AG04450 (cell line): ENCODE measurements at places on chromosomes 4 and X.
A peak's percentile ranks its signal among the peaks of the same experiment; 100 is the strongest.

DNA sequence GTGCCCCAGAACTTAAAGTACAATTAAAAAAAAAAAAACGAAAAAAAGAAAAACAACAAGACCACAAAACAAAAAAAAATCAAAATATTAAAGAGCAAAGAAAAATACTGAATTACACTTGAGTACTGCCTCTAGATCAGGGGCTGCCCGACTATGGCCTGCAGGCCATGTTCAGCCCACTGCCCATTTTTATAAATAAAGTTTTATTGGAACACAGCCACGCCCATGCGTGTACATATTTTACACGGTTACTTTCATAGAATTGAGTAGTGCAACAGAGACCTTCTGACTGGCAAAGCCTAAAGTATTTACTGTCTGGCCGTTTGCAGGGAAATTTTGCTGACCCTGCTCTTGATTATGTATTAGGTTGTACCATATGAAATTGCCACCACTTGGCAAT lies 130.5 kb downstream of the ATXN3L start:
- DNase-seq: no peak

DNA sequence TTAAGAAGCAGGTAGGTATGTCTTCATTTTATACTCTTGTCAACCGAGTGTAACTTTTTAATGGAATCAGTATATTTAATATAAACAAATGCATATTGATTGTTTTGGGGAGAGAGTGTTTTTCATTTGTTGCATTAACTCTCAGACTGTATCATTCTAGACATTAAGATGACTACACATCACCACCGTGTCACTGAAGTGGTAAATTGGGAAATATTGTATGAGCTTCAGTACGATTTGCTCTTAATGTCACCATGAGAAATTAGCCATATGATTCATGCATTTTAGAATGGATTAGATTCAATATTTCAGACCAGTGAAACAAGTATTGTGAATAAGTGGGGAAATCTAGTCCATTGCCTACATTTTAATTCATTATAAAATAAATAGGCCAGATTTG lies 9.7 kb upstream of the MFAP3L start:
- DNase-seq: no peak

GRCh38 chr4:25811374-25811690 lies 51.5 kb downstream of the SEL1L3 start:
- DNase-seq: no peak

DNA sequence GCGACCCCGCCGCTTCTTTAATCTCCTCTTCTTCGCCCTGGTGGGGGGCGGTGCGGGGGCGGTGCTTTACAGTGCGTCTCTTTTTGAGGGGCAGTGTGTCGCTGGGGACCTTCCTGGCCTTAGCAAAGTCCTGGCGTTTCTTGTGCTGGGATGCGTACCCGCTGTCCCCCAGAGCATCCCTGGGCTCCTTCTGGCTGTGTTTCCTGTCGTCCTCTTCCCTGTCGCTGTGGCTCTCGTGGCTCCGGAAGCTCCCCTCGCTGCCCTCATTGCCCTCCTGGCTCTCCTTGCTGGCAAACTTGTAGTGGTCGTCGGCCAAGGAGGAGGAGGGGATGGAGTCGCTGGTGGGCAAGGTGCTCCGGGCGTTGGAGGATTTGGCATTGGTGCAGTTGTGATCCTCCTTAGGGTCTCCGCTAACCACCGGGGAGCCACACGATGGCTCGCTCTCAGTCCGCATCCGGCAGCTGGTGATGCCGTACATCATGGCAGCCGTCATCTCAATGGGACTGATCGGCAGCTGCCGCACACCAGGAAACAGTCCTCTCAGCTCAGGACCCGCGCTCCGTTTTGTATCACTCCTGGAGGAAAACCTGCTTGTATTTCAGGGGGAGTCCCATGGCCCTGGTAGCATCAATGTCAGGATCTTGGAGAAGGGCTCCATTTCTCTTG lies 30.4 kb upstream of the TMSB15A start:
- DNase-seq: no peak

GRCh38 chr4:16192057-16192456 lies 34.2 kb downstream of the TAPT1 start:
- DNase-seq: no peak

DNA sequence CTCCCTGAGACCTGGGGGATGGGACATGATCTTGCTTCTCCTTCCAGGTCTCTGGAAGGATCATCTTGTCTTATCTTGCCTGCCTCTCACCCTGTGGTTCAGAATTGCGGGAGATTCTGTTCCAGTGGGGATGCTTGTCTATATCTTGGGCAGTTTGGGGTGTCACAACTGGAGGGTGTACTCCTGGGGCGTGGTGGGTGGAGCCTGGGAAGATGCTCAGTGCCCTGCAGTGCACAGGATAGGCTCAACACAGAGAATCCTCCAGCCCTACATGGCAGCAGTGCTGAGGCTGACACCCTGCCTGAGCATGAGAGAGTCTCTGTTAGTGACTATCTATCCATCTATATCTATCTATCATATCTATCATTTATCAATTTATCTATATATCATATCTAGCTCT lies 7.7 kb downstream of the P2RY8 start:
- no peak for DNase-seq

GRCh38 chr4:98529970-98530569 lies 128.3 kb downstream of the TSPAN5 start:
- no peak for DNase-seq

GRCh38 chr4:89727238-89727637 lies 109.7 kb downstream of the SNCA start:
- no peak for DNase-seq

GRCh38 chr4:54877006-54877405 lies 219.2 kb downstream of the KIT start:
- DNase-seq: no peak

DNA sequence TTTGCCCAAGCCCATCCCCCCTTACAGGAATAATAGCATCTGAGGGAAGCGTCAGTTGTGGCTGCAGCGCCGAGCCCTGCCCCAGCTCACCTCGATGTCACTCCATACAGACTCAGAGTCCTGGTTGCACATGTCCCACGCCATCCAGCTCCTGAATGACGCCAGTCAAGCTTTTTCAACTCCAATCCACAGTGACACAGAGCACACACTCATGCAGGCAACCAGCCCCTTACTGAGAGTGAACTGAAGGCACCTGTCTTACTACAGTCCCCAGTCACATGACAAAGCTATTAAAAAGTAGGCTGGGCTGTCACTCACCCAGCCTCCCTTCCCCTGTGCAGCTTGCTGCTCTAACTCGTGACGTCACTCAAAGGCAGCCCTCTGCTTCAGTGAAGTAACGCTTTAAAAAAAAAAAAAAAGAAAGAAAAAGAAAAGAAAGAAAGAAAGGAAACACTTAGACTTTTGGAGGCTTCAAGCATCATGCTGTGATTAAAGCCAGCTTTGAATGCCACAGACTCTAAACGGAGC lies at the start of gene PPARGC1A:
TSS of gene PPARGC1A (minus strand) at position 234 of the 528 bp plus-strand sequence. CDS start at position 144, 90 bp downstream.
- no peak for DNase-seq

GRCh38 chr4:137421796-137422195 lies 110.5 kb downstream of the PCDH18 start:
- no peak for DNase-seq

DNA sequence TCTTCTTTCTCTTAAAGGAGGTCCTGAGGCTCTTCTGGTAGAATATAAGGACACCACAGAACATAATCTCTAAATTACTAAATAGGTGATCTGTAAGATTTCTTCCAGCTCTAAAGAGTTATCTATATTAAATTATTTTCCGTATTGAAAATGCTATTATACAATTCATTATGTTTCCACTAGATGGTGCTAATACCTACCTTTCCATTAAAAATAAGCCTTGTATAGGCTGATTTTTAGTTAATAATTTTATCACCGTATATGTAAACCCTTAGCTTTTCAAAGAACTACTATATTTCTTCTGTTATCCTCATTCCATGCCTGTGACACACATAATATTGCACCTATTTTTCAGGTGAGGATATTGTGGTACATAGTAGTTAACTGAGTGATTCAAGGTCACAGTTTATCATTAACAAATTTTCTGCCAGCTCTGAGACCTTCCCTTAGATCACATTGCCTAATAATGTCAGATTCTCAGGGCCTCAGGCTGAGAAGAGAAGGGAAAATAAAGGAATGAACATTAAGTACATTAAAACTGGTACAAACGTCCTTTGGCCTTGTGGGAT lies 138.8 kb downstream of the TEX11 start:
- no peak for DNase-seq

- DNase-seq: no peak
Observed at GRCh38 chr4:69999420-69999819, 3.7 kb downstream of the STATH start.

DNA sequence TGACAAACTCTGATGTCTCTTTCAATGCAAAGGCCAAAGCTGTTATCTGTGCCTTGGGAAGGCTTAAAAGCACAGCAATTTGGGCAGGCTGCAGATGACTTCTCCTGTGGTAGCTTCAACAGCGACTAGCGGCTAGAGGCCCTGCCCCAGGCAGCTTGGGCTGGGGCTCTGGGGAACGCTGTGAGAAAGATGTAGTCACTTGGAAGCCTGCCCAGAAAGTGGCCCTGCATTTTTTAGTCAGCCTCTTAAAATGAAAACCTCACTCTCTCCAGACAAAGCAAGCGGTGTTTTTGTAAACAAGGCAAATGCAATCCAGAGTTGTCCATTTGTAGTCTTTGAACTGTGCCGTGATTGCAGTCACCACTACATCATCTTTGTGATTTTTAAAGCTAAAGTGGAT lies 27.5 kb downstream of the PCYT1B start:
- DNase-seq: peak; percentile 0

- no peak for DNase-seq
Observed at GRCh38 chr4:83413676-83414075, 41.9 kb downstream of the HELQ start.

DNA sequence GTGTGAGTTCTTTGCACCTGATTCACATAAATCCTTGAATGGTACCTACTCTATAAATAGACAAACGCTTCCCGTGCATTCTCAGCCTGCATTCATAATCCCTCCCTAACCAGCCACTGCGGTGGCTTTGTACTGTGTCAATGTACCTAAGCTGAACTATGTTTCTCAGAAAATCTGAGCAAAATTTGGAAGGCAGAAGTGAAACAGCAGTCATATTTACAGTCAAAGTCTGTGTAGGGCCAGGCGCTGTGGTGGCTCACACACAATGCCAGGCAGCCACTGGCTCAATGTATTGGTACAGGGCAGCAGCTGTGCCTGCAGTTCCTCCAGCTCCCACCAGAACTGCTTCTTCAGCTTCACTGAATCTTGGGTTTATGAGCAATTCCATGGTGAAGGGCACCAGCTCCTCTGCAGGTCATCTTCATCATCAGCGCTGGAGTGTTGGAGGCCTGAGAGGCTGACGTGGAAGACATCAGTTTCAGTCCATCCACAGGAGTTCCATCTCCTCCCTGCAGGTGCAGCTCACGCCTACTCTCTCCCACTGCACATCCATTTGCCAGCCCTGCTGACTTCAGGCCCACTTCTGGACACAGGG lies 32.3 kb upstream of the IRF2 start:
- no peak for DNase-seq

DNA sequence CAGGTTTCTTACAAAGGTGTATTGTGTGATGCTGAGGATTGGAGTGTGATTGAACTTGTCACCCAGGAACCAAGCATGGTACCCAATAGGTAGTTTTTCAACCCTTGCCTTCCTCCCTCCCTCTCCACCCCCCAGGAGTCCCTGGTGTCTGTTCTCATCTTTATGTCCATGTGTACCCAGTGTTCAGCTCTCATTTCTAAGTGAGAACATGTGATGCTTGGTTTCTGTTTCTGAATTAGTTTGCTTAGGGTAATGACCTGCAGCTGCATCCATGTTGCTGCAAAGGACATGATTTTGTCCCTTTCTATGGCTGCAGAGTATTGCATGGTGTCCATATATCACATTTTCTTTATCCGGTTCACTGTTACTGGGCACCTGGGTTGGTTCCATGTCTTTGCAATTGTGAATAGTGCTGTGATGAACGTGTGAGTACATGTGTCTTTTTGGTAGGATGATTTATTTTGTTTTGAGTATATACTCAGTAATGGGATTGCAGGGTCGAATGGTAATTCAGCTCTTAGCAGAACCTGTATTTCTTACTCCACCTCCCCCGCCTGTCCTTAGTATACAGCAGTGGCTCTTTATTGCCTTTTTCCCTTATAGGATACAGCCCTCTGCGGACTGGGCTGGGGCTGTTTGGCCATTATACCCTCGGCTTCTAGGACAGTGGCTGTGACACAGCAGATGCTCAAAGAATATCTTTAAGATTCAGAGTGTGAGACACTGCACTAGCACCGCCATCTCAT lies 145.4 kb downstream of the PTTG2 start:
- no peak for DNase-seq

DNA sequence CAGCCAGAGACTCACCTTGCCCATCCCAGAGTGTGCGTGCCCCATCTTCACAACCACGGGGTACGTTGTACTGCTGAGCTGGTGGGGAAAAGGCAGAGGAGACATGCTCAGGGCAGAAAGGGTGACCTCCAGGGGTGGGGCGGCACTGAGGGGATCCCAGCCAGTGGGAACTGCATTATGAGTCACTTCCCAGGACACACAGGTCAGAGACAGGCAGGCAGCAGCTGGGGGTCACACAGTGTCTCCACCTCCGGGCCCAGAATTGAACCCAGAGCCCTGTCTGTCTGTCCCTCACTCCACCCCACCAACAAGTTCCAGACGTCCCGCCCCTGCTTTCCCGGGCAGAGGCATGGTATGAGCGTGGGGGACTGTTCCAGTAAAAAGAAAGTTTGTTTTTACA lies 4.8 kb upstream of the TIMP1 start:
- no peak for DNase-seq

GRCh38 chr4:925171-925570 lies 6.9 kb downstream of the GAK start:
- DNase-seq: no peak

GRCh38 chr4:189858435-189858834 lies 82.2 kb upstream of the FRG1 start:
- no peak for DNase-seq

- DNase-seq: no peak
Observed at GRCh38 chr4:108458681-108459080, 161.7 kb upstream of the RPL34 start.

GRCh38 chr4:22514001-22514400 lies 1.9 kb downstream of the ADGRA3 start:
- DNase-seq: peak; percentile 55

DNA sequence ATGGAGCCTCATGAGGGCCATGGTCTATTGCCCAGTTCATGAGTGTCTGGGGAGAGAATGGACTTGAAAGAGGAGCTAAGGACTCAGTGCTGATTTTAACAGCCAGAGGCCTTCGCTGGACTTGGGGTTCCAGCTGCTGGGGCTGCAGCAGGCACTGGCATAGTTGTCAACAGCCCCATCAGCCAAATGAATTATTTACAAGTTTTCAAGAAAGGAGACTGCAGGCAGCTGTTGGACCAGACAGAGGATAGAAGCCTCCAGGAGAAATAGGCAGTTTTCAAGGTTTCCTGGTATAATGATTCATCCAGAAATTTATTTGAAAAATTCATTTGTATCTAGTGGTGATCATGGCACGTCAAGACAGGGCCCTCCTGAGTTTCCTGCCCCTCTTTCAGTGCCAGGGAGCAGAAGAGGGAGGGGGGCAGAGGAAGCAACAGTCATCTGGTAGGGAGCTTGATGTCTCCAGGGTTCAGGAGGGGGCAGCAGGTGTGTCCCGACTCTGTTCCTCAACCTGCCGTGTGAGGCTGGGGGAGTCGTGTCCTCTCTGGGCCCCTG lies 63.1 kb upstream of the GPR78 start:
- no peak for DNase-seq

GRCh38 chr4:6097581-6097980 lies 79.3 kb upstream of the C4orf50 start:
- no peak for DNase-seq

GRCh38 chrX:149518236-149518635 lies 13.1 kb upstream of the IDS start:
- no peak for DNase-seq
